Cerebellum (tissue), 4 donors: ENCODE measurements at places on chromosomes 2 and 18. TPM values are rescaled to one million over a fixed set of nuclear protein-coding genes. Genes with fewer than 3 reads are reported as not detected.

DNA sequence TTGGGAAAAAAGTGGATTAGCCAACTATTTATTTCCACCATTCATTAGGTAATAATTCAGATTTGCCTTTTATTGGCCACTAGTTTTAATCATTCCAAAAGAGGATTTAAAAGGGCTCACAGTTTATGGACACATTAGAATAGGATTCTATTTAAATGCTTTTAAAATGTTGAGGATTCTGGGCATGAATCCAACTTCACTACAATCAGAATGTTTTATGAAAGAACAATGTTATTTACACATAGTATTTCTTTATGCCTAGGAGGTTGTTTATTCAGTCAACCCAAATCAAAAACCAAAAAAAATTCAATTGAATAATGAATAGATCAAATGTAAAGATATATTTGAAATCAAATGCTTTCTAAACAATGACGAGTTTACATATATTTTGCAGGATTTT, 232.2 kb downstream of the GULP1 start:
- no peak for DNase-seq

DNA sequence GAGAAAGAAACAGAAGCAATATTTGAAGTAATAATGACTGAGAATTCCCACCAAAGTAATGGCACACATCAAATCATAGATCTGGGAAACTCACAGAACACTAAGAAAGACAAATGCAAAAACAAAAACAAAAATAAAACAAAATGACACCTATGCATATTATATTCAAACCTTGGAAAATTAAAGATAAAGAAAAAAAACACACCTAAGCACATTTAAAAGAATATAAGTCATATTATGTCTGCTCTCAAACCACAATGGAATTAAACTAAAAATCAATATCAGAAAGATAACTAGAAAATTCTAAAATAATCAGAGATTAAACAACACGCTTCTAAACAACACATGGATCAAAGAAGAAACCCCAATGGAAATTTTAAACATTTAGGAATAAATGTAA, 59.7 kb upstream of the GALNT5 start:
- no peak for DNase-seq

- DNase-seq: no peak
Observed at GRCh38 chr2:234679301-234679740, 182.4 kb upstream of the ARL4C start.

DNA sequence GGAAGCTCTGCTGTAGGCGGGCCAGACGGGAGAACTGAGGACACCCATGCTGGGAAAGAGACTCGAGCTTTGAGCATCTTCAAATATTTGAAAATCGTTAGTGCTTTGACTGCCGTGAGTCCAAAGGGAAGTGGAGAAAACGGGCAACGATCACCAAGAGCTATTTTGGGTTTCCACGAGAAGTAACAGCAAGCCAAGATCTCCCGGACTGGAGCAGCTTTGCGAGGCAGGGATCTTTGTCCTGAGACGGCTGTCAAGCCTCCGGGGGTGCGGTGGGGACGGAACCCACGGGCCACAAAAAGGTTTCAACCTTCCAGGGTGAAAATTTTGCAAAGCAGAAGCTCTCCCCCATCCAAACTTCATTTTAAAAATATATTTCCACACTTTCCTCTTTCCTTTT, 195.8 kb downstream of the NDUFA10 start:
- no peak for DNase-seq

NCKAP5 gene
- 25.3 TPM for total RNA-seq

NBEAL1 gene
- 56.6 TPM for total RNA-seq
